ENCODE measurements at places on chromosomes 7 and 10. TPM values are rescaled to one million over a fixed set of nuclear protein-coding genes. Genes with fewer than 3 reads are reported as not detected.

STEAP4 gene
- total RNA-seq: 0.67 TPM

HOXA13 gene
- not detected for total RNA-seq

STRIP2 gene
- total RNA-seq: 13.0 TPM

GRM3 gene
- not detected for total RNA-seq

SORCS1 gene
- not detected for total RNA-seq

RSPH10B gene
- total RNA-seq: not detected

DDC gene
- total RNA-seq: not detected

ACSL5 gene
- total RNA-seq: 0.17 TPM

FGL2 gene
- total RNA-seq: not detected

C10orf62 gene
- not detected for total RNA-seq

CALHM2 gene
- 4.8 TPM for total RNA-seq

DENND2A gene
- total RNA-seq: 0.37 TPM

FGF8 gene
- 0.59 TPM for total RNA-seq

EGR2 gene
- 0.64 TPM for total RNA-seq

REEP3 gene
- 80.4 TPM for total RNA-seq

PPIA gene
- total RNA-seq: 2,252 TPM

MUC12 gene
- total RNA-seq: under 0.01 TPM

EN2 gene
- total RNA-seq: 0.43 TPM

SAMD9L gene
- total RNA-seq: 6.7 TPM

FFAR4 gene
- total RNA-seq: not detected

GJD4 gene
- not detected for total RNA-seq

MRLN gene
- not detected for total RNA-seq

CFAP70 gene
- 3.0 TPM for total RNA-seq

ABCB1 gene
- 1.8 TPM for total RNA-seq

ADARB2 gene
- total RNA-seq: not detected

NPS gene
- not detected for total RNA-seq

PROSER2 gene
- total RNA-seq: 56.3 TPM
